ENCODE measurements at places on chromosomes 7 and 10. TPM values are rescaled to one million over a fixed set of nuclear protein-coding genes. Genes with fewer than 3 reads are reported as not detected.

TMEM236 gene
- not detected for total RNA-seq

PON1 gene
- not detected for total RNA-seq

OPN1SW gene
- total RNA-seq, result not detected

IGFBP3 gene
- 21.3 TPM for total RNA-seq

EFCAB10 gene
- not detected for total RNA-seq

GCK gene
- total RNA-seq, result 3.2 TPM

NKX2-3 gene
- not detected for total RNA-seq

CALHM1 gene
- total RNA-seq, result not detected

CNPY1 gene
- not detected for total RNA-seq

UNC5B gene
- 11.4 TPM for total RNA-seq

DENND2A gene
- total RNA-seq, result 38.6 TPM

NODAL gene
- total RNA-seq, result not detected

ZNF425 gene
- total RNA-seq, result 6.3 TPM

RBP4 gene
- not detected for total RNA-seq

ZNF107 gene
- total RNA-seq, result 0.60 TPM

MMD2 gene
- not detected for total RNA-seq

AGR3 gene
- not detected for total RNA-seq

CALCR gene
- not detected for total RNA-seq

FZD1 gene
- 22.9 TPM for total RNA-seq

SKIDA1 gene
- total RNA-seq, result 0.47 TPM

FAM237B gene
- total RNA-seq, result not detected

GIMAP2 gene
- 0.17 TPM for total RNA-seq

PHTF2 gene
- 8.9 TPM for total RNA-seq

GPR37 gene
- 4.7 TPM for total RNA-seq

GSTO2 gene
- total RNA-seq, result 1.7 TPM

GIMAP4 gene
- not detected for total RNA-seq

SAMD9 gene
- total RNA-seq, result 15.6 TPM

FIS1 gene
- 310 TPM for total RNA-seq

OR2A7 gene
- total RNA-seq, result 0.09 TPM

SYT15B gene
- not detected for total RNA-seq

FMC1 gene
- 13.7 TPM for total RNA-seq

SIRT1 gene
- 10.4 TPM for total RNA-seq

CPN1 gene
- not detected for total RNA-seq

SPDYE8 gene
- not detected for total RNA-seq

GPR22 gene
- not detected for total RNA-seq

OR2A5 gene
- not detected for total RNA-seq

ELN gene
- total RNA-seq, result 6.5 TPM

CUZD1 gene
- 0.47 TPM for total RNA-seq

FAM25A gene
- not detected for total RNA-seq

CALML5 gene
- total RNA-seq, result not detected

CTTNBP2 gene
- total RNA-seq, result 16.3 TPM

TLX1 gene
- not detected for total RNA-seq

RARRES2 gene
- total RNA-seq, result 2.4 TPM

CTBP2 gene
- 81.8 TPM for total RNA-seq

CCNY gene
- 35.6 TPM for total RNA-seq

EEPD1 gene
- 13.0 TPM for total RNA-seq

ADAM8 gene
- total RNA-seq, result 2.4 TPM

RELN gene
- total RNA-seq, result 0.63 TPM

PSAP gene
- total RNA-seq, result 1,004 TPM

CABCOCO1 gene
- 0.79 TPM for total RNA-seq
